Tongue (tissue), 3 donors: ENCODE measurements at places on chromosomes 12 and 14.

DNA sequence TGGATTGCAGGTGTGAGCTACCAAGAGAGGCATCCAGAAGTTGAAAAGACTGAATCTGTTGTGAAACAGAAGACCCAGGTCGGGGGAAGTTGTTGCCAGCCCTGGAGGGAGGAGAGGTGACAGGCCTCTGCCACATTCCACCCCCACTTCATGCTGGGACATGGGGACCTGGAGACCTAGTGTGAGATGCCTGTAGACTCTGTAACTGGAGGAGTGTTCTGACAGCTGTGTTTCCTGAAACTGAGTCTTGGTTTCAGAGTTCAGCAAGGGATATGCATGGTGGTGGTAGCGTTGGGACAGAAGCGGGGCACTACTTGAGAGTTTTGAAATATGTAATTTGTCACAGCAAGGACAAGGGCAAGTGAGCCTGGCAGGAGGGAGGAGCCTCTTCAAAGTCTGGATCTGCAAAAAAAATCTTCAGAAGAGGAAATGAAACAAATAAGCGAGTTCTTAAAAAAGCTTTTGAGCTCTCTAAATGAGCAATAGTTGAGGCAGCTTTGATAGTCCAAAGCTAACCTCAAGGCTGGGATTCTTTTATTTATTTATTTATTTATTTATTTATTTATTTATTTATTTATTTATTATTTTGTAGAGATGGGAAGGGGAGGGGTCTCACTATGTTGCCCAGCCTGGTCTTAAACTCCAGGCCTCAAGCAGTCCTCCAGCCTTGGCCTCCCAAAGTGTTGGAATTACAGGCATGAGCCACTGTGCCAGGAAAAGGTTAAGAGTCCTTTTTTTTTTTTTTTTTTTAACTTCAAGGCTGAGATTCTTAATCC lies 58.9 kb upstream of the EEA1 start:
- DNase-seq = peak; percentile 63

DNA sequence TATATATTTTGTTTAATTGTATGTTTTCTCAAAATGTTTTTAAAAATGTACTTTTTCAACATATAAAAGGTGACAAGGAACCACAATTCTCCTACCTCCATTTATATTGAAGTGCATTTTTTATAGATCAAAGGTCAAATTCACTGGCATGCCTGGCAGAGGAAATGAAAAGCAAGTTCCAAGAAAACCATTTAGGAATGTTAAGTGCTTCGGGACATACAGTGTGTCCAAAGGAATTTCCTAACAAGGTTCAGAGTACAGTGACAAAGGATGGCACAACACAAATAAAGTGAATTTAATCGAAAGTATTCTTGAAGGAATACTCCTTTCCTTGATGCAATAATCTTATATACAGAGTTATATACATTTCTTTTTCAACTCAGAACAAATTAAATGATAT lies 242.3 kb downstream of the CCER1 start:
- peak; percentile 2 for DNase-seq

GRCh38 chr12:25794571-25794970 lies 163.9 kb upstream of the RASSF8 start:
- no peak for DNase-seq

DNA sequence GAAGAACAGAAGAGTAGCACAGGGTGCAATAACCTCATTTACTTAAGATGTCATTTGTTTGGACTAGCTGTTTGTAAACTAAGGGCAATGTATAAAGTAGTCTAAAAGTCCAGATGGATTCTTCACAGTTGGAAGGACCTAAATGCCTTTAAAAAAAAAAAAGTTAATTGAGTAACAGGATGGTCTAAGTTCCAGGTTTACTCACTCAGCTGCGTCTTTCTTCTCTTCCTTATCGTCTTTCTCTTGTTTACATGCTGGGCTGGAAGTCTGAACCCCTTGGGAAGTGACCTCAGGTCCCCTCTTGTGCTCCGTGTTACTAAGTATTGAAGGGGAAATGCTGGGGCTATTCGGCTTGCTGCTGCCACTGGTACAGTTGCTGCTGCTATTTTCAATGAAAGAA lies 82.5 kb downstream of the SH2B3 start:
- DNase-seq = no peak

GRCh38 chr14:74400031-74400685 lies 25.9 kb downstream of the SYNDIG1L start:
- peak; percentile 3 for DNase-seq

DNA sequence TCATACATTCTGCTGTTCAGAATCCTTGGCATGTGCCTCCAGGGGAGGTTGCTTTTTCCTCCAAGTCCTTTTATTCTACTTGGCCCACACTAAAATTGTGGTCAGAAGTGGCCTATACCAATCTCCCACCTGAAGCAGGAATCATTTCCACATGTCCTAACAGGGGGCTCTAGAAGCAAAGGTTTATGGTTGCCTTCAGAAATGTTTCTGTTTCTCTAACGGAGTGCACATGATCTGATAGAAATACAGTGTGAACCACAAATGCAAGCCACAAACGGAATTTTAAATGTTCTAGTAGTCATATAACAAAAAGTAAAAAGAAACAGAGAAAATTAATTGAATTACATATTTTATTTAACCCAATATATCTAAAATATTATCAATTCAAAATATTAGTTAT lies 4.0 kb downstream of the PTGER2 start:
- DNase-seq = no peak

DNA sequence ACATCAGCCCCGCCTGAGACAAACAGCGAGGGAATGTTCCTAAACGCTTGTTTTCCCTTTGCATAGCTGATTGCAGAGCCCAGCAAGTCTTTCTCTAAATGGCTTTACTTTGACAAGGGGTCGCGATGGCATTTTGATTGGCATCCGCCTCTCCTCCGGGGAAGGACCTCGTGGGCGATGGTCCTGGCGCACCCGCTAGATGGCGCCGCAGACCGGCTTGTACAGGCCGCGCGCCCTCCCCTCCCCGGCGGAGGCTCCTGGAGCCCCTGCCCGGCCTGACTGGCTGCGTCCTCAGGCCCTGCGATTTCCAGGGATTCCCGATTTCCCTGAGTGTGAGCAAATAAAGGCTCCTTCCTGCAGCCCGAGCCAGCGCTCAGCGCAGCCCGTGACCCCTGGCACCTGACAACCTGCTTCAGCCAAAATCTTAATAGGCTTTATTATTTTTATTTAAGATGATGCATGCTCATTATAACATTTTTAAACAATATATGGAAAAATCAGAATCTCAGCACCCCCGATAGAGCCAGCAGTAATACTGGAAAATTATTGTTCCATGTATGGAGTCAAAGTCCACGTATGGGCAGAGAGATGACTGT lies 468.3 kb downstream of the AACS start:
- peak; percentile 68 for DNase-seq

- no peak for DNase-seq
Observed at GRCh38 chr12:107818984-107819383, 44.5 kb downstream of the ASCL4 start.
